ENCODE measurements at places on chromosomes 5 and 9.

- no peak for DNase-seq
Observed at GRCh38 chr9:134789168-134789567, 91.4 kb upstream of the FCN2 start.

DNA sequence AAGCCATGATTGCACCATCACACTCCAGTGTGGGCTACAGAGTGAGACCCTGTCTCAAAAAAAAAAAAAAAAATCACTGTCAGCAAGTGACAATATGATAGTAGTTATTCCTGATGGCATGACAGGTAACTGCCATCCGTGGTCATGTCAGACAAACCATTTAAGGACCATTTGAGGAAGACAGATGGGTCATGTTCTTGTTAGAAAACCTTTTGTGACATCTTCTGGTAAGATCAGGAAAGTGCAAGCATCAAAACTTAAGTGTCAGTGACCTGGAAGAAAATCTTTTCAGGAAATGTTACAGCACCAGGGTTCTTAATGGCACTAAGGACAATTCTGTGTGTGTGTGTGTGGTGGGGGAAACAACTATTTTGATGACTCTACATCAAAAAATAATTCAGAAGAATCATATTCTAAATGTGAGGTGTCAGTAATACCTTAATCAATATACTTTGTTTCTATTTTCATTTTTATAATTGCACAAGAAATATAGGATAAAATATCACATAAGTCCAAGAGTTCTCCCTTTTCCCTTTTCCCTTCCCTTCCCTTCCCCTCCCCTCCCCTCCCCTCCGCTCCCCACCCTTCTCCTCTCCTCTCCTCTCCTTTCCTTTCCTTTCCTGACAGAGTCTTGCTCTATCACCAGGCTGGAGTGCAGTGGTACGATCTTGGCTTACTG lies 17.8 kb downstream of the SLC38A9 start:
- DNase-seq: no peak

GRCh38 chr5:3742750-3743149 lies 147.1 kb downstream of the IRX1 start:
- DNase-seq: no peak

DNA sequence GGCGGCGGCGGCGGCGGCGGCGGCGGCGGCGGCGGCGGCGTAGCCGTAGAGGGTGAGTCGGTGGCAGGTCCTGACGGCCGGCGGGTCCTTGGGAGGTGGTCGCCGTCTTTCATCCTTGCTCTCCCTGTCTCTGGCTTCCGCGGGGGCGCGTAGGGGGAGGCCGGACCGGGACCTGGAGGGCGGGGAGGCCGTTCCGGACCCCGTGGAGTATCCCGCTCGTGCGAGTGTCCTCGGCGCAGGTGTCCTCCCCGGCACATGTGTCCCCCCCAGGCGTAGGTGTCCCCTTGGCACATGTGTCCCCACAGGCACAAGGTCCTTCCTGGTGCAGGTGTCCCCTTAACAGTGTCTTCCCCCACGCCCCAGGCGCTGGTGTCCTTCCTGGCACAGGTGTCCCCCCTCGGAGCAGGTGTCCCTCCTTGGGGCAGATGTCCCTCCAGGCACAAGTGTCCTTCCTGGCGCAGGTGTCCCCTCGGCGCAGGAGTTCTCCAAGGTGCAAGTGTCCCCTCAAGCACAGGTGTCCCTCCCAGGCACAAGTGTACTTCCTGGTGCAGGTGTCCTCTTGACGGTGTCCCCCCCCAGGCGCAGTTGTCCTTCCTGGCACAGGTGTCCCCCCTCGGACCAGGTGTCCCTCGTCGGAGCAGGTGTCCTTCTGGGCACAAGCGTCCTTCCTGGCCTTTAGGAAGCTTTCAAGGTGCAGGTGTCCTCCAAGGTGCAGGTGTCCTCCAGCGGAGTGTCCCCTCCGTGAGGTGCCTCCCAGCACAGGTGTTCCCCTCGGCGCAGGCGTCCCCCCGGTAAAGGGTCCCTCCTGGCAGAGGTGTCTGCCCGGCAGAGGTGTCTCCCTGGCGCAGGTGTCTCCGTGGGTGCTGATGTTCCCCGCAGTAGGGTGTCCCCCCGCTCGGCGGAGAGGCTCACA lies 519 bp downstream of the EXOC3 start:
- no peak for DNase-seq

- no peak for DNase-seq
Observed at GRCh38 chr9:137429546-137429890, 6.3 kb downstream of the NOXA1 start.

DNA sequence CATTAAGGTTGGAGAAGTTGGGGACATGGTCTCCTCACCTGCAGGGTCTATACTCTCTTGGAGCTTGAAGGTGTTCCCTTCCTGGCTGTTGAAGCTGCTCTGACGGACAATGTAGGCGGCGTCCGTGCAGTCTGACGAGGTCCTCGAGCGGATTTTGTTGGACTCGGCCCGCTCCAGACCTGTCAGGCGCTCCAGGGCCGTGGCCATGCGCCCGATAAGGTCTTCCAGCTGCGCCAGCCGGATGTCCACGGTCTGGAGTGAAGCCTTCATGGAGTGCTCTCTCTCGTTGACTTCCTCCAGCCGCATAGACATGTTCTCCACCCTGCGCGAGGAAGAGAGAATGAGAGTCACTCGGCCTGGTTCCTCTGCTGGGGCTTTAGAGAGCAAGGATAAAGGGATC lies 122.6 kb upstream of the KLF9 start:
- no peak for DNase-seq

Data from activated CD4-positive, alpha-beta T cell treated with anti-CD3 and anti-CD28 coated beads for 24 hours (primary cell).